Activated CD4-positive, alpha-beta T cell treated with anti-CD3 and anti-CD28 coated beads for 48 hours (primary cell): ENCODE measurements at places on chromosomes 1 and 21.

DNA sequence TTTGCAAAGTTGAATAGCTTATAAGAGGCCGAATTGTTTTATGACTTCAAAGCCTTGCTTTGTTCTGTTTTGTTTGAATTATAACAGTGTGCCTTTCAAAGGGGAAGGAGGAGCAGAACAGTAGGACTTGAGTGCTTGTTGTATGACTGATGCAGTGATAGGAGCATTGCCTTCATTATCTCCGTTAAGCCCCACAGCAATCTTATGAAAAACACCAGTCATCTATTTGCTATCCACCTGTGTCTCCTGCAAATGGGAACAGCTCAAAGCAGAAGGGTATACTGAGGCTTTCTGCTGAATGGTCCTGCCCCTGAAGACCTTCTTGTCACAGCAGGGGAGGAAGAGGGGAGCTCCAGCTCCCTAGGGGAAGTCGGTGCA is 127.5 kb downstream of the RNF220 start:
- no peak for DNase-seq

GRCh38 chr1:68210829-68211228 is 21.5 kb downstream of the WLS start:
- DNase-seq, result no peak

DNA sequence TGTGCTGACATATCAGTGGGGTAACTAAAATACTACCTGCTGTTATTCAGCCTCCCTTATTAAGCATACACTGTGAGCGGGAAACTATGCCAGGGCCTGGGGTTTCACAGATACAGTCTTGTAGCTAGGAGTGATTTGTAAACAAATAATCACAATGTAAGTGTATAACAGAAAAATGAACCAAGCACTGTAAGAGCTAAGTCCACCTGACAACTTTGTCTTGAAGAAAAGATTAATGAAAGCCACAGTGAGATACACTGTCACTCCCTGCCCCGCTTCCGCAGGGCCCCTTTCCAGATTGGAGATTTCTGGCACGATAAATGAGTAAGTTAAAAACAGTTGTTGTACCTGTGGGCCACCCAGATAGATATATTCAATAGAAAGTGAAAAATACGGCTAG is 4.8 kb downstream of the RCAN3 start:
- DNase-seq, result no peak

- no peak for DNase-seq
These were observed 55.8 kb downstream of the DYRK1A start for GRCh38 chr21:37422382-37422781.

GRCh38 chr1:55694310-55694801 is 479.2 kb upstream of the USP24 start:
- no peak for DNase-seq

DNA sequence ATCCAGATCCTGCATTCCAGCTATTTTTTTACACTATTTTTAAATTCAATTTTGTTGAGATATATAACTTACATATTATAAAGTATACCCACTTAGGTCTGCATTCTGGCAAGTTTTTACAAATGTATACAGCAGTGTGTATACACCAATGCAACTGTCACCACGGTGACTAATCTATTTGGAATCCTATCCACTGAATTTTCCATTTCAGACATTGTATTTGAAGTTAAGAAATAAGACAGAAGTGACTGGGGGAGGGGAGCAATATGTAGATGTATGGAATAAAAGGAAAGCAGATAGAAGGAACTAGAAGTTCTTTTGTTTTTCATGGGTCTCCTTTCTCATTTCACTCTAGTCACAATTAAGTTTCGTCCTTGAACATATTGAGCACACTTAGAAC is 431.5 kb upstream of the CHRM3 start:
- DNase-seq, result no peak

- no peak for DNase-seq
These were observed 78.1 kb upstream of the CCDC190 start for GRCh38 chr1:162939035-162939434.

DNA sequence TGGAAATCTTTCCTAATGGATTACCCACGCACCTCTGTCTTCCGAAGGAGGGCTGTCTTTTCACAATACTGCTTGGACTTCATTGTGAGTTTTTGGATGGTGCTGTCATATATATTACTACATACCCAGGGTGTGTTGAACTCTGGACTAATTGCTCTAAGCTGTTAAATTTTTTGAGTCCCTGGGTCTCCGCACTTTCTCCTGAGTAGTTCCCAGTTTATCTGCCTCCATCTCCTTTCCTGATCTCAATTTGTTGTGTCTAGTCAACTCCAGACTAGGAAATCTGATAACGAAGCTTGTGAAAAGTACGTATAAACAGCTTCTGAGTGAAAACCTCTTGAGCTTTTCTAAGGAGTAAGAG is 211.1 kb downstream of the ROR1 start:
- DNase-seq, result no peak
